Hematopoietic multipotent progenitor cell treated with erythropoietin and hydrocortisone succinate and interleukin-3 and kit ligand, for 6 days (in vitro differentiated cells): ENCODE measurements at places on chromosomes 13 and 19.

DNA sequence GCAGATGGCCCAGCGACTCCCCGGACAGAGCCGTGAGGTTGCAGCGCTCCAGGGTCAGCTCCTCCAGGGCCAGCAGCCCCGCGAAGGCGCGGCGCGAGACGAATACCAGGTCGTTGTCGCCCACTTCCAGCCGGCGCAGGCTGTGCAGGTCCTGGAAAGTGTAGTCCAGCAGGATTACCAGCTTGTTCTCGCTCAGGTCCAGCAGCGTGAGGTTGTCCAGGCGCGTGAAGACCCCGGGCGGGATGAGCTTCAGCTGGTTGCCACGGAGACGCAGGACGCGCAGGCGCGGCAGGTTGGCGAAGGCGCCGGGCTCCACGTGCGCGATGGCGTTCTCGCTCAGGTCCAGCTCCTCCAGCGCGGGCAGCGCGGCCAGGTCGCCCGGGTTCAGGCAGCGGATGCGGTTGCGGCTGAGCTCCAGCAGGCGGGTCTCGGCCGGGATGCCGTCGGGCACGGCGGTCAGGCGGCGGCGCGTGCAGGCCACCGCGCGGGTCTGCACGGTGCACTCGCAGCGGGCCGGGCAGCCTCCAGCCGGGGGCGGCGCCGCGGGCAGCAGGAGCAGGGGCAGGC, 9.3 kb upstream of the PEAK3 start:
- DNase-seq = no peak

DNA sequence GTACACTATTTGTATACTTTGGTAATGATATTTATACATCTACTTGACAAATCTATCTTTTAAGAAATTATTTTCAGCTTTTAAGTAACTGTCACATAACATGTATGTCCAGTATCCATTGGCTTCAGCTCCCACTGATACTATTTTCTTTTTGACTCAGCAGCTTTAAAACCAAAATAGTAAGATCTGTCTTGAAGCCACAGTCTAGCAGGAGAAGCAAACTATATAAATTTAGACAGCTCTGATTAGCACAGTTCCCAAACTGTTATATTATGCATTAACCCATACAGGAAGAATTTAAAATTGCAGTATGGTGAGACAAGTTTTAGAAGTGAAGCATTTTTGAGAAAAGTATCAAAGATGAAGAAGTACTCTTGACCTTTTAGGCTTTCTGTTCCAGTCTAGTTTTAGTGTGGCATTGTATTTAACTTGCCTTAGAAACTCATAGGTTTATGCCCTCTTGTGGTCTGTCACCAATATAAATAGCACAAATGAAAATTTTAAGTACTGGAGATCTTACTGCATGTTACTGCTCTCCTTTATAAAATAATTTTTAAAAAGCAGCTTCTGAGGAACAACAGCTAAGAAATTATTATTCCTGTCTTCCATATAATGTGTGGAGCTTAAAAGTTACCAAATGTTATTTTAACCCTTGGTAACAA, 24.7 kb downstream of the URI1 start:
- peak; percentile 72 for DNase-seq

- DNase-seq = peak; percentile 17
These were observed 2.0 kb downstream of the FARP1 start for GRCh38 chr13:98144801-98145350.

DNA sequence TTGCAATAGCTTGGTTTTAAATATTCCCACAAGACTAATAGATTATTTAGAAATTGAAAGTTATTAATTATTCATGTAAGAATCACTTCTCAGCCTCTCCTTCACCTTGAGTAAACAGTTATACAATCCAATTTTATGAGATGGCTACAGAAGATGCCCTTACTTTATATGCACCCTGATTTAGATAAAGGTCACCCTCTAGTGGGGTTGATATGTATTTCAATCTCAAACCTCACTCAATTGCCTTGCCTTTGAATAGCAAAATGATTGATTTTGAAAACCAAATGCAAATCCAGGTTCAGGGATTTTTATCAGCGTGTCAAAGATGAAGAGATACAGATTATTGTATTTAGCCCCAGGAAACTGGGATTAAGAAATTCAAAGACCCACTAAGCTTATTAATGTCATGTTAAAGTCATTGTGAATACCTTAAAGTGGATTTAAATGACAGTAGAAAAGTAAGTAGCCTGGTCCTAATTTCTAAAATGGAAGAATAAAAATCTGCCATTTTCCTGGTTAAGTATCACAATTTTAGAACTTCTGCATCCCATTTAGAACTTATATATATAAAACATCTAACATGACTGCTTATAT, 305.1 kb downstream of the ITGBL1 start:
- DNase-seq = peak; percentile 61

- DNase-seq = no peak
These were observed 104.3 kb upstream of the FRY start for GRCh38 chr13:31927219-31927653.

- DNase-seq = no peak
These were observed 9.6 kb downstream of the STARD13 start for GRCh38 chr13:33275916-33276315.

DNA sequence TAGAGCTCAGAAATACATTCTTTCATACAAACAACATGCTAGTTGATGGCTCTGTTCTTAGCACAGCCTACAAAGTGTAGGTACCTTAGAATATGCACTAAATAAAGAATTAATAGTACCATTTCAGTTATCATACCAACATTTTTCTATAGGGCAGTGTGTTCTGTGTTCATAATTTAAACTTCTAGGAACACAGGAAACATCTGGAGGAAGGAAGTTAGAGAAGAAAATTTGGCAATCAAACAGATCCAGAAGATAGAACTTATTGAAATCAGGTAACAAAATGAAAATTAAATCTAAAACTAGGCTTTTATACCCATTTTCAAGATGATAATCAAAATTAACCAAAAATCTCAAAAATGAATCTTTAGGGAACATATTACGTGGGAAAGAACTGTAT, 527.5 kb downstream of the DCT start:
- DNase-seq = peak; percentile 7

DNA sequence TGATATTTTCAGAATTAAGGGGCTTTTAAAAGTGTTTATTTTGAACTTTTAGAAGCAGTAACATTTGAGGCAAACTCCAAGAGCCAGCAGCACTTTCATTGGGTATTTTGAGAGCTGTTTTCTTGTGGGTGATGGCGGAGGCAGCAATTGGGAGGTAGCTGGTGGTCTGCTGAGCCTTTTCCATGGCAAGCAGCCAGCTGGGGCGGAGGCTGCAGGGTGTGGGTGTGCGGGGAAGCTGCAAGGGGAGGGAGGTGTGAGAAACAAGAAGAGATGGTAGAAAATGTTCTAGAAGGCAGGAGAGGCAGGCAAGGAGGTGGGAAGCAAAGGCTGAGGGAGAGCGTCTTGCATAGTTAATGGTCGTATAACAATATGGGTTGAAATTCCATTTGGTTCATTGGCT, 223.4 kb upstream of the HTR2A start:
- no peak for DNase-seq

DNA sequence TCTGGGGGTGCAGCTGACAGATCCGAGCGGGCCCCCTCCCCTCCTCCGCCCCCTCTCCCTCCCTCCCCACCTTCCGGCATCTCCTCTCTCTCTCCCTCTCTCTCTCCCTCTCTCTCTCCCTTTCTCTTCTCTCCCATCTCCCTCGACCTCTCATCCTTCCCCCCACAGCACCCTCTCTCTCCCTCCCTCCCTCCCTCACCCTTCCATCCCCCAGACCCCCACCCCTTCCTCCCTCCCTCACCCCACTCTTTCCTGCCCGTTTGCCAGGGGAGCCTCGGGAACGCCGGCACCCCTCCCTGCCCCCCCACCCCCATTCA, 666 bp downstream of the CELF5 start:
- no peak for DNase-seq

GRCh38 chr19:48509467-48510194, 2.0 kb downstream of the LMTK3 start:
- DNase-seq = no peak

DNA sequence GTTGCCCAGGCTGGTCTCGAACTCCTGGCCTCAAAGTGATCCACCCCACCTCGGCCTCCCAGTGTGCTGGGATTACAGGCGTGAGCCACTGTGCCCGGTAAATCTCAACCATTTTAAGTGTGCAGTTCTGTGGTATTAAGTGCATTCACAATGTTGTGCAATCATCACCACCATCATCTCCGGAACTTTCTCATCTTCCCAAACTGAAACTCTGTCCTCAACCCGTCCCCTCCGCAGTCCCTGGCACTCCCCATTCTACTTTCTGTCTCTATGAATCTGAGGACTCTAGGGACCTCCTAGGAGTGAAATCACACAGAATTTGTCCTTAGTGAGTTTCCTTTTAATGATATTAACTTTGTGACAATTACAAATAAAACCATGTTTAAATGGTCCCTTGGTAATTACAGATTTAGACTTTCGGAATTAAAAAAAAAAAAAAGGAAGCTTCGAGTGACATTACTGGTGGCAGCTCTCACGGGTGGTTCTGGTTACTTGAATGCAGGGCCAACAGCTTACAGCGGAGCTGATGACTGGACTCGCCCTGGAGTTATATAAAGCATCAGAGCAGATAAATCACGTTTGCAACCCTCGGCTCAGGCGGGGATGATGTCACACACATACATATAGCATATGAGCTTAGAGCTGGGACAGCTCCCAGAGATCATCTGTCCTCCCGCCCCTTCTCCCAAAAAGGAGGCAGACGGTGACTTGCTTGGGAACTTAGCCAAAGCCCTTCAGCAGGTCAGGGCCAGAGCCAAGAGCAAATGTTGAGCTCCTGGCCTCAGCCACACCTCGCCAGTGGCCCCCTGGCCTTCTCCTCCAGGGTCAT, 89.8 kb downstream of the ZNF557 start:
- DNase-seq = no peak

DNA sequence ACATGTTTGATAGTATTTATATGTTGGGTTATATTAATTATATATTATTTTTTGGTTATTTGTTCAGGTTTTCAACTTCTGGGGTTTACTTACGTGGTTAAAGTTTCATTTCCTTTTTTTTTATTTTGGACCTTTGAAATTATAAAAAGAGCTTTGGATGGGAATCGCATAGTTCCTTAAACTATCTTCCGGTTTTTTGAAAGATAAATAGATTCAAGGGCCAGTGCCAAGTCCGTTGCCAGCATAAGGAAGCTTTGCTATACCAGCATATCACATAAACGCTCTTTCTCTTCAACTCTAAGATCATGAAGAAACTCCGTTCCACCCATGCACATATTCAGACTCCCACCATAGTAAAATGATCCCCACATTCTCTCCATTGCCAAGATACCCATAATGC, 7.4 kb upstream of the OXGR1 start:
- no peak for DNase-seq

DNA sequence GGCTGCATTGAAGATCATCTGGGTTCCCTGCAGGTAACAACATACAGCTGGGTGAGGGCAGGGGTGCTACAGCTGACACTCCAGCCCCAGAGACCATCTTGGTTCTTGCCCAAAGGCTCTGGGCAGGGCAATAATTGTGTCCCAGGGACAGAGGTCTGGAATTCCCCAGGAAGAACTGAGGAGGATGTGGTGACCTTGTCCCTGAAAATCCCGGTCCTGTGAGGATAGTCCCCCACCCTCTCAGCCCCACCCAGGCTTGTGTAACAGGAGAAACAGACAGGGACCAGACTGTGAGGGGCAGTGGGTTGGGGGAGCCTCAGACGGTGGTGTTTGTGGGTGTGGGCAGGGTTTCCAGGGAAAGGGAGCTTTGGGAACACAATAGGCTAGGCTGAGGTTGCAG, 63.5 kb downstream of the COLGALT1 start:
- DNase-seq = no peak

DNA sequence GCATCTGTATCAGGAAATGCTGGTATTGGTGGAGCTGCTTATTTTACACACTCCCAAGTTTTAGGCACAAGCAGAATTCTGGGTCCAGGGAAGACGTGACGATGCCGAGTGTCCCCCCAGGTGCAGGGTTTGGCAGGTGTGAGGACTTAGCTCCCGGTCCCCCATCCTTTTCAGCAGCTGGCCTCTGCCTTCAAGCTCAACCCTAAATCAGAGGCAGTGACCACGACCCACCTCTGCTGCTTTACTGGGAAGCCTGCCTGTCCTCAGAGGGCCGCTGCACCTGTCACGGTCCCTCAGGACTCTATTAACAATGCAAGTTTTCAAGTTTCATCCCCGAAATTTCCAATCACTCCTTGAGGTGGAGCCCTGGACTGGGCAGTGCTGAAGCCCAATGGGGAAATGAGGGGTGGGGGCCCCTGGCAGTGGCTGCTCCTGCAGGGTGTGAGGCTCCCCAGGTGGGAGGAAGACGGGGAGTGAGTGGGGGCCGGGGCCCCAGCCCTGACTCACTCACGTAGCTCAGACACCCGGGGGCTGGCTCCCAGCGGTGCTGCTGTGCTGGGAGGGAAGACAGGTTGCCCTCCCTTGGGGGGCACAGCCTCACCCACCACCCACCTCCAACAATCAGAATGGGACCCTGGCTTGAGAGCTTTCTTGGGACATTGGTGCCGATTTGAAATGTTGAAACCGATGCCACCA, 92.6 kb upstream of the MCF2L start:
- no peak for DNase-seq

- DNase-seq = no peak
These were observed 1495.0 kb upstream of the PCDH20 start for GRCh38 chr13:62910541-62911060.

GRCh38 chr13:100613031-100613430, 24.4 kb upstream of the GGACT start:
- DNase-seq = no peak

DNA sequence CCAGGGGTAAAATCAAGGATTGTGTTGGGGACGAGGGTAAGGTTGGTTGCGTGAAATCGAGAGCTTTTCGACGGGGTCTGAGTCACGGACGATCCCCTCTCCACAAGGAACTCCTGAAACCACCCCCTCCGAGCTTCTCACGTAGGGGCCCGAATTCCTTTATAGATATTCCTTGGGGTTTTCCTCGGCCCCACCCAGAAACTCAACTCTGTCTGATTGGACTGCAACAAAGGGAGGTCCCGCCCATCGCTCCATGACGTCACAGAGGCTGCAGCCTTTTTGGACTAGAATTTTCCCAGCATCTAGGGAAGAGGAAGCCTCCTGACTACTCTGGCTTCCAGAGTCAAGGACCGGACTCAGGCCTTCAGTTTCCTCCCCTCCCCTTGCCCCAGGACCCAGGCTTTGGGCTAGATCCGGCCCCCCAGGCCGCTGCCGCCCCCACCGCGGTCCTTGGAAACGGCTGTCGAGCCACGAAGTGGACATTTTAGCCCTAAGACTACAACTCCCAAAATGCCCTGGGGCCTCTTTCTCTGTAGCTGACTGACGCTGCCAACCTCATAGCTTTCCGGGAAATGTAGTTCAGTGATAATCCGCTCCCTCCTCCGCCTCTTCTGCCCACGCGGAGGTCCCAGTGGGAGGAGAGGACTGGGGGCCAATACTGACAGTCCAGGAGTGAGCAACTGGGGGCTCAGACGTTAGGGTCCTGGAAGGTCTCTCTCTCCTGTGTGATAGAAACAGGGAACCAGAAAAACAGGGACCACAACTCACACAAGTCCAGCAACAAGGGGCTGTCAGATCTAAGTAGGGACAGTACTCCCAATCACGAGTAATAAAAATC, at the start of gene IZUMO1:
IZUMO1 (minus strand) TSS at position 172 of the 838 bp plus-strand sequence. CDS start 1,050 bp downstream, outside the sequence.
- peak; percentile 97 for DNase-seq

- DNase-seq = no peak
These were observed 169.4 kb upstream of the HTR2A start for GRCh38 chr13:47066226-47066625.
